ENCODE measurements at places on chromosomes 7 and 10.
A peak's percentile ranks its signal among the peaks of the same experiment; 100 is the strongest.

DNA sequence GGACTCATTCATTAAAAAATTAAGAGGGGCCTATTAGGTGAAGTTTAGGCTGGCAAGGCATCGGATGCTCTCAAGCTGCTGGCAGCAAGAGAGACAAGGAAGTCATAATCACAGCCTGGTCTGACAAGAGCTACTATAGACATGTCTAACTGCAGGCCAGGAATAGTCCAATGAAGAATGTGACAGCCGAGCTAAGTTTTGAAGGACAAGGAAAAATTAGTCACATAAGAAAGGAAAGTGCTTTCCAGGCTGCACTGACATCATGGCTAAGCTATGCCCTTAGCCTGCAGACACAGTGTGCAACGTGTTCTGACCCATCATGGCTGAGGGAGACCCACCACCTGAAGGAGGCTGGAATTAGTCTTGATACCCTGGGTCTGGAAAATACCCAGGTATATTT lies 281.1 kb downstream of the PLXNA4 start:
- DNase-seq = no peak

GRCh38 chr10:123909426-123909825 lies 17.8 kb upstream of the CPXM2 start:
- no peak for DNase-seq

DNA sequence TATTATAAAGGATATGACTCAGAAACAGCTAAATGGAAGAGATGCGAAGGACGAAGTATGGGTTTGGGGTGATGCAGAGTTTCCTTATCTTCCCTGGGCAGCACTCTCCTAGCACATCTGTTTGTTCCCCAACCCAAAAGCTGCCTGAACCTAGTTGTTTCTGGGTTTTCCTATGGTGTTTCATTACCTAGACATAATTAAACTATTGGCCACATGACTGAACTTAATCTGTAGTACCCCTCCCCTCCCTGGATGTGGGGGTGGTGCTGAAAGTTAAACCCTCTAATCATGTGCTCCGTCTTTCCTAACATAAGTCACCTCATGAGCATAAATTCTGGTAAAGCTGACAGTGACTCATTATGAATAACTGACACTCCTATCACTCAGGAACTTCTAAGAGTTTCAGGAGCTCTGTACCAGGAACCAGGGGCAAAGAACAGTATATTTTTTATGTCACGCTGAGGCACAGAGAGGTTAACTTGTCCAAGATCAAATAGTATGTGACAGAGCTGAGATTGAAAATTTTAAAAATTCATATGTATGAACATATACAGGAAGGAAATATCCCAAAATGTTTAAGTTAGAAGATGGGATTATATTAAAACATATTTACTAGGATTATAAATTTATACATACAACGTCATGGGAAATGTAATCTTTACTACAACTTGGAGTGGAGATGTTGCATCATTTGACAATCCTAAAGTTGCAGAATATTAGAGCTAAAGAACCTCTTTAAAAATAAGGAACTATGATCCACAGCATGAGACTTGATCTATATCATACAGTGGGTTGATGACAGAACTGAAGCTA lies 4.8 kb downstream of the STRIP2 start:
- DNase-seq = peak; percentile 77

- no peak for DNase-seq
Observed at GRCh38 chr10:72250666-72251065, 23.1 kb upstream of the DDIT4 start.

- DNase-seq = no peak
Observed at GRCh38 chr10:89134963-89135362, 72.2 kb downstream of the CH25H start.

DNA sequence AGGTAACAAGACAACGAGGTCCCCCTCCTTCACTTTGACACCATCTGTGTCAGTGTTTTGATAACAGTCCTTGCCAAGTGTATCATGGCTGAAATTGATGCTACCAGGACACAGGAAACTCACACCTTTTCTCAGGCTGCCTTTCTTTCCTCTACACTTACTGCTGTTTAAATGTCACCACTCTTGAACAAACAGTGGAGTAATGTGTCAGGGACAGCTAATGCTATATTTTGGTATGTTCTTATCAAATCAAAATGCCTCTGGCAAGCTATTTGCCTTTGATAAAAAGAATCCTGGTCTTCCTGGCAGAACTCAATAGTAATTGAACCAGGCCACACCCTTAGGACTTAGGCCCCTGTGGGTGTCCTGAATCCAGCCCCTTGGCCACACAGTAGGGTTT lies 692.9 kb downstream of the LRMDA start:
- no peak for DNase-seq

- no peak for DNase-seq
Observed at GRCh38 chr7:154909241-154910105, 93.5 kb downstream of the PAXIP1 start.

Data from keratinocyte (primary cell).